ENCODE measurements at places on chromosomes 1 and 21.

DNA sequence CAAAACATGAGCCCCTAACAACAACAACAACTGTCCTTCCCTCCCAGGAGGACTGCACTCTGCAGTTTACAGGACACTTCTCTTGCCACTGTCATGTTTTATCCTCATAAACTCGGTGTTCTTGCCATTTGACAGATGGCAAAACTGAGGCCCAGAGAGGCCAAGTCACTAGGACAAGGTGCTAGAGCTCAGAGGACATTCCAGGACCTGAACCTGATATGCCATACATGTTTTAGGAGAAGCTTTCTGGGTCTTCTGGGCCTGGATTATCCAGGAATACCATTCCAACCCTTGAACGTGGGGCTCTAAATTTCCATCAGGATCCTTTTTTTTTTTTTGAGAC, 19.4 kb upstream of the TENT5B start:
- DNase-seq, result no peak

DNA sequence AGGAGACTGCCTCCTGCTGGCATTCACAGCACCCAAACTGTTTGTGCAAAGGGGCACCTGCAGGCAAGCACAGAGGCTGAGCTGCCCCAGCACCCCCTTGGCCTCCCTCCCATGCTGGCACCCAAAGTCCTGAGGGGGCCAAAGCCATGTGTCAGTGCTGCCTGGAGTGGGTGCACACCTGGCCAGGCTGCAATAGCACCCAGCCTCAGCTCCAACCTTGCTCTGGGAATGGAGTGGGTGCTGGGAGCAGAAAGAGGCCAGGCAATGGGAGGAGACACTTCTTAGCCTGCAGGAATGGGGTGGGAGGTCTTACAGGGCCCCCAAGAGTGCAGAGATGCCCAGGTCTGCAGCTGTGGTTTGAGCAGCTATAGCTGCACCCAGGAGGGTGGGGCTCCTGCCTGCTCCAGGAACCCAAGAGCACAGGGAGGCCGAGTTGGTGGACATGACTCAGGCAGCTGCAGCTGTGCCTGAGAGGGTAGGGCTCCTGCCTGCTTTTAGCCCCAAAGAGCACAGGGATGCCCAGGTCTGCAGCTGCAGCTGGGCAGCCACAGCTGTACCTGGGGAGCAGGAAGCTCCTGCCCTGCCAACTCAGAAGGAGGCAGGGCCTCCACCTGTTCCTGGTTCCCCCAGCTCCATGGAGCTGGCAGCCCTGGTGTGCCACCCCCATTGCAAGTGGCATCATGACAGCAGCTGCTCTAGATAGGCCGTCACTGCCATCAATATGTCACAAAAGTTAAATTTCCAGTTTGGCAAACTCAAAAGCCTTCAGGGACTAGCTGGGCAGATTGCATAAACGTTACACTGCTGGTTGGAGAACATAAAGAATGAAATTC, 5.3 kb upstream of the CHD1L start:
- peak; percentile 70 for DNase-seq

GRCh38 chr1:180947901-180948640, 35.4 kb downstream of the KIAA1614 start:
- no peak for DNase-seq

GRCh38 chr21:42567861-42568260, 54.2 kb downstream of the SLC37A1 start:
- DNase-seq, result no peak

- DNase-seq, result no peak
Measured at GRCh38 chr1:205858141-205858961, 8.4 kb upstream of the PM20D1 start.

DNA sequence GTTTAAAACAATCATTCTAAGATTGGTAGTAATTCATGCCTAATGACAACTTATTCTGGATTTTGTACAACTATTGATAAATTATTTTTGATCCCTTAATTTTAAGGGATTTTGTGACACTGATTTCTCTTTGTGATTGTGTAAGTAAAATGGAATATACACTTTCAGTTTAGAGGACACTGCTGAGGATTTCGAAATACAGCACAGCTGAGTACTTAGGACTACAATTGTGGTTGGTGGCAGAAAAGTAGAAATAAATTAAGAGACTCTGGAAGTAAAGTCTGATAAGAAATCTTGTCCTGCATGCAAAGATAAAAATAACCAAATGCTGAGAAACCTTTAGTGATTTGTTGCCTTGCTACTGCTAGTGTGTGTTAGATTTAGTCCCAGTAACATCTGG, 40.0 kb downstream of the TYW3 start:
- DNase-seq, result no peak

DNA sequence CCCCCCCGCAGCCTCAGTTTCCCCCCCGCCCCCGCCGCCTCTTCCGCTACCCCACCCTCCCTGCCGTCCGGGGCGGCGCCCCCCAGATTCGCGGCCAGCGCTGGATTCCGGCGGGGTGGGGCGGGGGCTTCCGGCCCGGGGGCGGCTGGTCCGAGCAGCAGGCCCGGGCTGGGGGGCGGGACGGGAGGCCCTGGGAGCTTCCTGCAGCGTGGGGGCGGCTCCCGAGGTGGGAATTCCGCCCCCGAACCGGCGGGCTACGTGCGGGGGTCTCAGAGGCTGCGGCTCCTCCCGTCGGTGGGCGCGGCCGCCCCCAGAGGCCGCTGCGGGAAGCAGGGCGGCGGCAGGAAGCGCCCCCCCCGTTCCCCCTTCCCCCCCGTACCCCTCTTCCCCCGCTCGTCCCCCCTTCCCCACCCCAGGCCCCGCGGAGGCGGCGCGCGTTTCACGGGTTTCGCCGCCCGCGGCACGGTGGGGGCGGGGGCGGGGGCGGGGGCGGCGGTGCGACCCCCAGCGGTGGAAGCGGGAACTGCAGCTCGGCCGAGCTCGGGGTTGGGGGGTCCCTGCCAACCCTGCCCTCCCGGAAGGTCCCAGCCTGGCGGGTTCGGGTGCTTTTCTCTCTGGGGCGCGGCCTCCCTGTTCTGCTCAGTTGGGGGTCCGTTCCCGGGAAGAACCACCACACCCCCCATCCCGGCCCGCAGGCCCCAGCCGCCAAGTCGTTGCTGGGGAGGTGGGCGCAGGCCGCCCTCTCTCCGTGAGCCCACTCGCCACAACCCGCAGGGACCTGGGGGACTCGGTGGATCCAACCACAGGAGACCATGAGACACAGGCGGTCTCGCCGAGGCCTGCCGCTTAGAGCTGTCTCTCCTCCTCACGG, 76.3 kb downstream of the MORN1 start:
- DNase-seq, result peak; percentile 48

DNA sequence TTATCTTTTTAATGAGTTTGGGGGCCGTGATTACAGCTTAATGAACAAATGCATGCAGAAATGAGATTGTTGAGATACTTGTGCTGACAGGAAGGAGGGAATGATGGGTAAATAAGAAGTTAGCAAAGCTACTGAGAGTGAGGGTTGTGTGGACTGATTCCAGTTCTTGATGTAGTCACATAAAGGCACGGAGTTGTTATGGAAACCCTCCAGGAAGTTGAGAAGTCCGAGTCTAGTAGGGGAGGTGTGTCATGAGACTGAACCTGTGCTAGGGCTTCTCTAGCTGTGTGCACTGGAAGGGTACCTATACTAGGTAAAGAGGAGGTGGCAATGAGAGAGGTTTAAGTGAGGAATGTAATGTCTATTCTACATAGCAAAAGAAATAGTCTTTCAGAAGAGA, 475.7 kb downstream of the USP25 start:
- DNase-seq, result no peak

GRCh38 chr1:37725851-37726613, 33.7 kb downstream of the CDCA8 start:
- no peak for DNase-seq

DNA sequence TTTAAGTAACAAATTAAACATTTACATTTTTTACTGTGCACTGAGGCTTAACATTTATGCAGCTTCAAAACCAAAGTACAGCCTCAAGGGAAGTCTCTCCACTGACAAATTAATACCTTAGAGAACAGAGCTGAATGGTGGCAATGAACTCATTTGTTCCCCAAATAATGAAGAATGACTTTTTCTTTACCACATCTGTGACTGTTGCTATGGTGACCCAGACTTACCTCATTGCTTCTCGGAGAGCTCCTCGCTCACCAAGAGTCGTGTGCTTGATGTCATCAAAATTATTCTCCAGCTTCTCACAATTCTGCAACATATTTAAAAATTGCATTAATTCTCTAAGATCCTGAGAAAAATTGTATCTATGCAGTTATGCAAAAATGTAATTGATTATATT, 92.9 kb downstream of the DPYD start:
- no peak for DNase-seq

GRCh38 chr1:69842326-69842725, 274.6 kb downstream of the LRRC7 start:
- no peak for DNase-seq

DNA sequence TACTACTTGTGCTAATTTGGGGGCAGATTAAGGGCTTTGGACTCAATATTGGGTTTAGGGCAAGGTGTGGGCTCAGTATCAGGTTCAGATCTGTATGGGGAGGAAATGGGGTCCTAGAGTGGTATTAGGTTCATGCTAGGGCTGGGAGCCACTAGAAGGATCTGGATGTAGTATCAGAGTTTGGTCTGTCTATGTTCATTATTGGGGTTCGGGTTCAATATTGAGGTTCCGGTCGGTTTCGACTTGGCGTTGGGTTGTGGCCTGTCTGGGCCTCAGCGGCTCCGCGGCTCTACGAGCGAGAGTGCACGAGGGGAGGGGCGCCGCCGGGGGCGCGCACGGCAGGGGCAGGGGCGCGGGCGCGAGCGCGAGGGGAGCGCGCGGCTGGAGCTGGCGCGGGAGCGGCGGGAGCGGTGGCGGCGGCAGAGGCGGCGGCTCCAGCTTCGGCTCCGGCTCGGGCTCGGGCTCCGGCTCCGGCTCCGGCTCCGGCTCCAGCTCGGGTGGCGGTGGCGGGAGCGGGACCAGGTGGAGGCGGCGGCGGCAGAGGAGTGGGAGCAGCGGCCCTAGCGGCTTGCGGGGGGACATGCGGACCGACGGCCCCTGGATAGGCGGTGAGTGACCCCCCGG, at the start of gene PTPRF:
Gene PTPRF (plus strand): TSS at position 401 of the 624 bp plus-strand sequence. CDS start 14,193 bp downstream, outside the sequence.
- DNase-seq, result peak; percentile 75

DNA sequence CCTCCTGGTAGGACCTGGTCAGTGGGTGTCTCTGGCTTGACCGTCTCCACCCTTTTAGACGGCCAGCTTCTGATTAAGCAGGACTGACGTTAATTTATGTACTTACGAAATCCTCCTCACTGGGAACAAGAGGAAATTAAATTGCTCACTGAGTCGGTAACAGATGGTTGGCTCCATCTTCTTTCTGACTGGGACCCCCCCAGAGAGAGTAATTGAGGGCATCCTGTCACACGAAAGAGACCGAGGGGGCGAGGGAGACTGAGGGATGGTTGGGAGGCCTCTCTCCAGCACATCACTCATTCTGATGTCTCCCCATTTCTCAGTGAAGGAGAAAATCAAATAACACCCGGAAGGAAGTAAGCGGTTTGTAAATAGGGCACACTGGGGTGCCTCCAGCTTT, 104.8 kb downstream of the OMA1 start:
- DNase-seq, result no peak

- no peak for DNase-seq
Measured at GRCh38 chr1:25724966-25725365, 75.0 kb upstream of the SELENON start.

- no peak for DNase-seq
Measured at GRCh38 chr1:30524840-30525617, 198.4 kb downstream of the MATN1 start.

- DNase-seq, result peak; percentile 56
Measured at GRCh38 chr1:150507912-150508864, at the start of gene ECM1. Gene ECM1, plus strand, starts transcription at chr1:150508109. Its CDS starts 101 bp downstream, at chr1:150508210.

DNA sequence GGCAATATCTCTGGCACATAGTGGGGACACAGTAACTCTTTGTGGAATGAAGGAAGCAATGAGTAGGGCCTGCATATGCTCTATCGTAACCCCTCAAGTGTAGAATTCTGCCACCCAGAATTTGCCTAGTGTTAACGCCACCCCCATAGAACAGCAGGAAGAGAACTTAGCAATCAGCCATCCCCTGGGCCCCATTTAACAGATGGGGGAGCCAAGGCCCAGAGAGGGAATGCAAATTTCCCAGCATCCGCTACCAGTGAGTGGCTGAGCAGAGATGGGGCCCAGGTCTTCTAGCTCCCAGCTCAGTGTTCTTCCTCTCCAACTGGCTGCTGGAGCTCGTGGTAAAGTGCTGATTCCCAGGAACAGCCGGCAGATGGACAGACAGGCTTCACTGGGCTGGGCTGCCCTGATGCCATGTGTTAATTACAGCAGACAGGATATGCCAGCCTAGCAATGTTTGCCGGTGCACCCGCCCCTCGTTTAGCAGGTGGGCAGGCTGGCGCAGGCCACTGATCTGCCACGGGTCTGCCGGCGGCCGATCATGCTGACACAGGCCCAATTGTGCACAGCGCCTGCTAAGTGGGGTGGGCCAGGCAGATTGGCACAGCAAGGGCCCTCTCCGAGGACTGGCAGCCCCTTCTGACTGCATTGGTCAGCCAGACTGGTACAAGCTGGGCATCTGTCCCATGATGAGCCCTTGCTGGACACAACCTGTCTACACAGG, 171.9 kb downstream of the IGSF21 start:
- DNase-seq, result no peak

GRCh38 chr1:62187548-62187947, 7.1 kb upstream of the L1TD1 start:
- DNase-seq, result no peak

DNA sequence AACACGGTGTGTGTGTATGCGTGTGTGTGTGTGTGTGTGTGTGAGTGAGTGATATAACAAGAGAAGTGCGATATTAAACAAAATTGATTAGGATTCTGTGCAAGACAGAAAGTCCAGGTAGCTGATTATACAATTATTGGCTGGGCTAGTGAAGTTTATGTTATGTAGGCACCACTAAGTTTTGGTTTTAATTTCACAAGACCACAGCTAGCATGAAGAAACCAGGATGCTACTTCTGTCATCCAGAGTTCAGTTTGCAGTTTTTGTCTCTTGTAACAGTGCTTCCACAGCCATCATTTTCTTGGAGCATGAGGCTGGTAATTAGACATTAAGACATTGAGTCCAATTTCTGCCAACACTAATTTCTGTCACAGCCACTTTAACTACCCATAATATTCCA, 1590.2 kb upstream of the B3GALT2 start:
- DNase-seq, result no peak

- no peak for DNase-seq
Measured at GRCh38 chr1:204320382-204320804, 39.3 kb downstream of the PLEKHA6 start.

GRCh38 chr1:179866616-179867015, 11.0 kb downstream of the TOR1AIP2 start:
- no peak for DNase-seq

GRCh38 chr1:45444609-45445131, 46.3 kb downstream of the TESK2 start:
- DNase-seq, result no peak

- DNase-seq, result no peak
Measured at GRCh38 chr1:17687145-17687544, 68.0 kb upstream of the ACTL8 start.

All from colonic mucosa (tissue), 4 donors.